Muscle of back (tissue), 13 donors: ENCODE measurements at places on chromosomes 2 and 18.

GRCh38 chr2:26540306-26540705 lies 62.4 kb upstream of the OTOF start:
- no peak for DNase-seq

- peak; percentile 35 for DNase-seq
These were observed 62.5 kb downstream of the CENPO start for GRCh38 chr2:24855726-24856125.

DNA sequence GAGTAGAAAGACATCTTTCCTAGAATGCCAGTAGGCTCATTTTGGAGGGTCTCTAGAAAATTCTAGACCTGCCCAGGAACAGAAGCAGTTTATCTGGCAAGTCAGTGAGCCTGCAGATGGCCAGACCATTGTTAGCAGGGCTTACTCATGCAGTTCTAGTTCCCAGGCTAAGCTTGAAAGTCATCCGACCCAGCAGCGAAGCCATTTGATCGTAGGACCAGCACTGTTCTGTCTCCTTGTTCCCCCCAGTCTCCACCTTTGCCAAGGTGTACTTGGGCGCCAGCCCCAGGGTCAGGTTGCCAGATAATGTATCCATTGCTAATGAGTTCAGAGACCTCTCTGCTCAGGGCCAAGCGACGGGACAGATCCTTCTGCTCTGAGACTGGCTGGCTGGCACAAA lies 70.1 kb downstream of the EPAS1 start:
- DNase-seq = no peak

DNA sequence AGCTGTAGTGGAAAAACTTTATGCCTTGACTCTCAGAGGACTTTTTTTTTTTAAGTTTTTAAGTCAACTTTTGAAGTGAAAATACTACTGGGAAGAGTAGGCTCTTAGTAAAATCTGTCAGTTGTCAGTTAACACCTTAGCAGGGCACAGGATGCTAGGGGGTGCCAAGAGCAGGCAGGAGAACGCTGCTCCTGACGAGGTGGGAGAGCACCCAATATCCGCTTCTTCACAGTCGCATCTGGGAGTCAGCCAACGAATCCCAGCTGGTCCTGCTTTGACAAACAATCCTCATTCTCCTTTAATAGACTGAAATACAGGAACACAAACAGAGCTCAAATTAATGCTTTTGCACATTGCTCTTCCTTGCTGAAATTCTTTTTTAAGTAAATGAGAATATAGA lies 709.5 kb upstream of the ACVR2A start:
- peak; percentile 23 for DNase-seq

DNA sequence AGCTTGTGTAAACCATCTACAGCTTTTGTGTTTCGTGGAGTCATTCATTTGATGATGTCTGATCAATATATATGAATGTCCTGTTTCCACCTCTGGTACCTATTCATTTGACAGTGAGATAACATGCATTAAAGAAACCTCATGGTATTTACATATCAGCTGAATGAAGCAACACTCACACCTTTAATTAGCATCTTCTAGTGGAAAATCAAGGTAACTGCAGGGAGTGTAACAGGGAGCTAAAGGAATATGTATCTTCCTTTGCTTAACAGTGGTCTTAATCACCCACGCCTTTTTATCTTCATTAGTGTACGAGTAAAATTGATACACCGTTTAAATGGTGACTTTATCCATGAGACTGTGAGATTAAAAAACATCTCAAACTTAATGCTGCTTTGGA lies 15.6 kb downstream of the SLC39A10 start:
- no peak for DNase-seq
